ENCODE measurements at places on chromosomes 7 and 10.
A peak's percentile ranks its signal among the peaks of the same experiment; 100 is the strongest.

DNA sequence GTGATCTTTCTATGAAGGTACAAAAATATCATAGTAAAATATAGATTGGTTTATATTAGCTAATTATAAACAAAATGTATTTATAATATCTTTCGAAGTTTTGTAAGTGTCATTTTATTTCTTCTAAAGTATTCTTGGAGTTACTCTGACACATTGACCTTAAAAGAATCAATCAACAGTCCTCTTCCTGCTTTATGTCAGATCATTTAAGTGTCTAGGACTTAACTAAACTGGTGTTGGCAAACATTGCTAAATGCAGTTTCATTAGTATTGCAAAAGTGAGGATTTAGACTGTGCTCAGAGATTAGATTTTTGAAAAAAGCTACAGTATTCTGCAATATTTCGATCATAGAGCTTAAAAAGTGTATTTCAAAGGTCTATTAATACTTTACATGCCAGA is 10.3 kb downstream of the GLCCI1 start:
- no peak for DNase-seq

DNA sequence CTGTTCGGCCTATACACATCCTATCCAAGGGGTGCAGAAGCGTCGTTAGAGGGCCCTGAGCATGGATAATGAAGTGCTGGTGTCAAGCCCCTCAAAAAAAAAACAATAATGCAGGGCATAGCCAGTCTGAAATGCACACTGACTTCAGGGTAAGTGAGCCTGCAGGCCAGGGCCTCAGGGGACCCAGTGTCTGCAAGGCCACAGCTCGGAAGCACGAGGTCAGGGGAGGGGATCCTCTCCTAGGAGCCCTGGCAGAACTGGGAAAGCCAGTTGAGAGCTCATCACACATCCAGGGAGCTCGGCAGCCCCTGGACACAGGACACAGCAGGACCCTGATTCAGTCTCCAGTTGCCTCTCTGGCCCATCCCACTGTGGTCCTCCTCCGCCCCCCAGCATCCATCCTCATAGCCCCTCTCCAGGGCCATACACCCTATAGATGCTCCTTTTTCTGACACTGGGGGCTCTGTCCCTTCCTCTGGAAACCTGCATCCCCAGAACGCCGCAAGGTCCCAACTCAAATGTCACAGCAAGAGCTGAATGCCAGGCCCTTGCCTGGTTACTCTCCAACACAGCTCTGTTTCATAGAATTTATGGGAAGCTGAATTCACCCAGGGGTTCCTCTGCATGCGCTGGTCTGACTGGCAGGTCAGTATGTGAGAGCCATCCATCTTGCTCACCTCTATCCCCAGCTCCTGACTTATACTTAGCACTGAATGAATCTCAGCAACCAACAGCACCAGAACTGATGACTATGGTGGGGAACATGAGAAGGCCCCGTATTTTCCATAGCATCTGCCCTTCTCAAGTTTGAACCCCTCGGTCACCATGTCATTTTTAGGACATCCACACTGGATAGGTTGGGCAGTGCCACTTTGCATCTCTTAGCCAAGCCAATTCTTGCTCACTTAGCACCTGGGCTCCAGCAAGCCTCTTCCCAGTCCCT is 717.0 kb upstream of the IGFBP3 start:
- no peak for DNase-seq

- no peak for DNase-seq
Measured at GRCh38 chr7:144826208-144826607, 9.6 kb downstream of the TPK1 start.

DNA sequence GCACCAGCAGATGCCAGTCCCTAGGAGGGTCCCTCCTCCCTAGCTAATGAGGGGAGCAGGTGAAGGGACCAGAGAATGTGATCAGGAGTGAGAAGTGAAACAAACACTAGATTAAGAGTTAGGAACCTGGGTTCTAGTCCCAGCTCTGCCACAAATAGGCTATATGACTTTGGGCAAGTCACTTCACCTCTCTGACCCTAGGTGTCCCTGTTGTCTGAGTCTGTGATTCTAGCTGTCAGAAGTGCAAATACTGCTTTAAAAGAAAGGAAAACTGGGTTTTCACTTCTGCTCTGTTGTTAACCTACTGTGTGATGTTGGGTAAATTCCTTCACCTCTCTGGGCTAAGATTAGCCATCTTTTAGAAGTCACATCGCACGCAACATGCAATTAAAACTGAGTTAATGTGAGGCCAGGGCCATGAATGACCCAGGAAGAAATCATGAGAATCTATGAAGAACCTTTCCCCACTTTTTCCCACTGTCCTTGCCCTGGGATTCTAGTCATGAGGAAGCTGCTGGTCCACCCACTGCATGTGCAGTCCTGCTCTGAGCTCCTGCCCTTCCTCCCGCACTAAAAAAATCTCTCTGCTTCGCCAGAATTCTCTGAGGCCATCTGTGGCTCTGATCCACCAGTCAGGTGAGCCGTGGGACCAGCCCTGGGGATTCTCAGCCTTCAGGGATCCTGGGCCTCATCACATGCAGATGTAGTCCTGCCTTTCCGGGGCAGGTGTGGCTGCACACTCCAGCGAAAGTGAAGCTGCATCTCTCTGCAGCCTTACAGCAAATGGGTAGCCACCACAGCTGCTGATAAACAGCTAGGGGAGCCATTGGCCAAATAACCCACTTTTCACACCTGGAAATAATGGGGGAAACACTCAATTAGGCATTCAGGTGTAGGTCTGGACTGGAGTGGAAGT is 181.7 kb downstream of the PLXNA4 start:
- DNase-seq = peak; percentile 17

DNA sequence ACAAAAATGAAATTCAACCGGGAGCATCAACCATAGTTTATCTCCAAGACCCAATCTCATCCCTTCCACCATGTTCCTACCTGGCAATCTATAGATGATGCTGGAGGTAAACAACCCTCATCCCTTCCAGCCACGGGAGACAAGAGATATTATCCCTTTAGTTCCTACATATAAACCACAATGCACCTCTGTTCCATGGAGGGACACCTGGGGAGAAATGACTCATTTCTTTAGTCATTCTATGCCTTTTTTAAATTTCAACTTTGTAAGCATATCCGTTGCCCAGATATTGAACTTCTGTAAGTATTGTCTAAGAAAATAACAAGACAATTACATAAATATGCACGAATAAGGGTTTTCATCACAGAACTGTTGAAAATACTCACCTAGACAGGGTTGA is 15.5 kb upstream of the SFMBT2 start:
- DNase-seq = no peak

GRCh38 chr10:87646192-87646909 is 13.3 kb upstream of the PAPSS2 start:
- no peak for DNase-seq

DNA sequence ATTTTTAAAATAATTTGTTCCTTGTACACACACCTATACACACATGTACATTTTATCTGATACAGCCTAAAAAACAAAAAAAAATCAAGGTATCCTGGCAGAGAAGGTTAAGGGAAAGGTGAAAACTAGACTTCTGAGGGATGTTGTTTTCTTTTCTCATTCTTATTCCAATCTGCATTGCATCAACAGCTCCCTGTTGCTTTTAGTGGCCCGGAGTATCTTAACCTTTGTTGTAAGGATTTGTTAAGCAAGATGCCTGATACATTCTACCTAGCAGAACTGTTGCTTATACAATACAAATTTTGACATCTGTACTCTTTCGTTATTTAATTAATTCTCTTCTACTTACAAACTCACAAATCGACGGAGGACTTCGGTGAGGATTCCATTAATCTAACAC is 167.4 kb downstream of the GNAI1 start:
- no peak for DNase-seq

- DNase-seq = no peak
Measured at GRCh38 chr7:25187932-25188331, 40.4 kb downstream of the NPVF start.

GRCh38 chr10:82468453-82468852 is 593.5 kb downstream of the NRG3 start:
- no peak for DNase-seq

DNA sequence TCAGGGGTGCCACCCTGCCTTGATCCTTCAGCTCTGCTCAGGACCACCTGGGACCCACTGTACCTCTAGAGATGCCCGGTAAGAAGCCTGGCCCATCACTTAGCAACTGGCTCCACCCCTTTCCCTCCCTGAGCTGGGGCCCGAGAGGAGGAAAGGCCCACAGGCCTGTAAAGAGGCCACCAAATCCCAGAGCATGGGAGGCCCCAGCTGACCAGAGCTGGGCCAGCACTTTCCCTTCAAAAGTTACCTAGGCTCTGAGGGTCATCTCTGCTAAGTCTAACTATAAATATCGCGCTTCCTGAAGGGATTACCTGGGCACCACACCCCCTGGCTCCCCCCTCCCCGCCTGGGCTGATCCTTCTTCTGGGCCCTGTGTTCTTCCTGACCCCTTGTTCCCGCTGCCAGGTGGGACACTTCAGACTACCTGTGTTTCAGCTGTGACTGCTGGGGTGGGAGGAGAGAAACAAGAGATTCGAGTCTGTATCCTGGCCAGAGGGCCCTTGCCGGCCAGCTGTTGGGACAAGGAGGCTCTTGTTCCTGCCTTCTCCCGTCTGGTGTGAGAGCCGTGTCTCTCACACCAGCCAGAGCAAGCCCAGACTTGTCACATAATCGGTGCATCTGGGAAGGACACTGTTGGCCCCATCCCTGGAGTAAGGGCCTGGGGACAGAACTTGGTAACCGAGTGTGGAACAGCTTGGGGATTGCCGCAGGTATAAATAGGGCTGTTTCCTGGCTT is 22.8 kb upstream of the ANKRD2 start:
- DNase-seq = no peak

DNA sequence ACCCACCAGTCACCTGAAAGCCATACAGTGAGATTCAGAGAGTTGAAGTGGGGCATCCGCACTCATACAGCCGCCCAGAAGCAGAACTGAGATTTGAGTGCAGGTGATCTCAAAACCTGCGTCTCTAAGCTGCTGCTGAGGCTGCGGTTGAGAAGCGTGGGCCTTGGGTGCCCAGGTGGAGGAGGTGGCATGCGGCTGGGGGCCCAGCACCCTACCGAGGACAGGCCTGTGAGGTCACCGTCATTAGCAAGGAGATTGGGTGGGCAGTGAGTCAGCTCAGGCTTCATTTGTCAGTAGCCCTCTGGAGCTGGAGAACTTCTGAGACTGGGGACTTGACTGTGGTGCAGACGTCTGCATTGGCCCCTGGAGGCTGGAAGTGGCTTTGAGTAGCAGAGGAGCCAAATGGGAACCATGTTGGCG is 29.8 kb downstream of the ZMIZ1 start:
- no peak for DNase-seq

- no peak for DNase-seq
Measured at GRCh38 chr10:3761021-3761686, 23.9 kb downstream of the KLF6 start.

DNA sequence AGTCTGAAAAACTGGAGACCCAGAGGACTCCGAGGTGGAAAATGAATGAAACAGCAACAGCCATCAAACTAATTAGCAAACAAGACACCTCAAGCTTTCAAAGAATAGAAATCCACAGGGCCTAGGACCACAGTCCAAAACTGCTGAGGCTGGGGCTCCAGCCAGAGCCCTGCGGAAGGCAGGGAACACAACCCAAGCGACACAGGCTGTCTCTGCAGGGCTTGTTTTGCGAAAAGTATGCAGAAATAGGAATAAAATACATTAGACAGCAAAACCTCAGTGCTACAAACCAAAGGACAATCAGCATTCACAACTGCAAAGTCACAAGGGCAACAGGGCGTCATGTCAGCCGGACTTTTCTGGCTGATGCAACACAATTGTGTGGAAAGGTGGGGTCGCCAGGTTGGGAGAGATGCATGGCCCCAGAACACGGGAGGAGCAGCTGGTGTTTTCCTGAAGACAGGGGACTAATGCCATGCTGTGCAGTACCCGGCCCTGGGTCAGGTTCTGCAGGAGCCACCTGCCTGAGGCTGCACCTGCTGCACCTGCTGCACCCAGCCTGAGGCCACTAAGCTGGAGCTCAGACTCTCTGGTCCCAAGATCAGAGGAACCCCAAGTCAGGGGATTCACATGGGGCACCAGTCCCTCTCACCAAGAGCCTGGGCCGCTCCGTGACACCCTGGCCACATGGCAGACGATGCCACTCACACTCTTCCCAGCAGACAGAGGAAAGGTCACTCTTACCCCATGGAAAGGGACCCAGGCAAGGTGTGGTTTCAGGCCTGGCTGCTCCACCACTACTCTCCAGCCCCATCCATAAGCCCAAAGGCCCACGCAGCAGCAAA is 74.2 kb downstream of the MAD1L1 start:
- no peak for DNase-seq

GRCh38 chr7:37534893-37535610 is 86.4 kb upstream of the ELMO1 start:
- DNase-seq = no peak

- no peak for DNase-seq
Measured at GRCh38 chr10:113060201-113061053, 110.4 kb downstream of the TCF7L2 start.

DNA sequence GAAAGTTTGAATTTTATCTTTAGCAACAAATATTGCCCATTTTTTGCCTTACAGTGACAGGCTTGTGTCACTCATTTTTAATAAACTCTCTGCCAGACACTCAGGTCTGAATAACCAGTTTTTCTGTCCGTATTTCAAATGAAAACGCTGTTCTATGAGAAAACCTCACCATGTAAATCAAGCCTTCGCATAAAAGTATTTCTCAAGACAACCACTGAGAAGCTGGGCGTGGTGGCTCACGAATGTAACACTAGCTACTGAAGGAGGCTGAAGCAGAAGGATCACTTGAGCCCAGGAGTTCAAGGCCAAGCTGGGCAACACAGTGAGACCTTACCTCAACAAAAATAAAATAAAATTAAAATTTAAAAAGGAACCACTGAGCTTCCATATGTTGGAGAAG is 339.3 kb downstream of the PARD3 start:
- DNase-seq = no peak

DNA sequence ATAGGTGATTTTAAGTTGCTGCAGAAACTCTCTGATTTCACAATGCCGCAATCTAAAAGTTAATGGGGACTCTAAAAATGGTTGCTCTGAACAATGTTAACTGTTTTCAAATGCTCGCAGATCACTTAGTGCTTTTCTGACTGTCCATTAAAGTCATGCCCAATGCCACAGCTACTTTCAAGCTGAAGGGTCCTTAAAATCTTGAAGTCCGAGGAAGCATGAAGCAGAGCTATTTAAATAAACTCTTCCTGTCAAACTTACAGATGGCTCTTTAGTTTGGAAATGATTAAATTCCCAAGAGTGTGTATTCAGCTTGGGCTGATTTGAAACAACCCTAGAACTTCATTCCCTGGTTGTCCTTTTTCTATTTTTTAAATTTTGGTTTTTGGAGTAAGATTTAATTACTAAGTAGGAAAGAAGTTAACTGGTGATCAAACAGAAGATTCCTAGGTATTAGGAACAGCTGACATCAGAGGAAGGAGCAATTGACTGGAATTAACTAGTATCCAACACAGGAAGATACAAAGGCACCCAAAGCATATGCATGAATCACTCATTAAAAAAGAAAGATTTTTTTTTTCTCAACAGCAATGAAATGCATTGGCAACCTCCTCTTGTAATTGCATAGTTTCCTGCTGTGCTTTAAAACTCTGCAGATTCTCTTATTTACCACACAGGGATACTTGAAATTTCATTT is 105.1 kb downstream of the NRP1 start:
- DNase-seq = no peak

GRCh38 chr7:42123716-42124115 is 113.3 kb downstream of the GLI3 start:
- no peak for DNase-seq

Data from Jurkat, Clone E6-1 (cell line).